Stimulated activated CD4-positive, alpha-beta T cell treated with anti-CD3 and anti-CD28 coated beads, Interleukin-2, amount 100 ng/mL, for 48 hours (primary cell): ENCODE measurements at places on chromosomes 7 and 10.

DNA sequence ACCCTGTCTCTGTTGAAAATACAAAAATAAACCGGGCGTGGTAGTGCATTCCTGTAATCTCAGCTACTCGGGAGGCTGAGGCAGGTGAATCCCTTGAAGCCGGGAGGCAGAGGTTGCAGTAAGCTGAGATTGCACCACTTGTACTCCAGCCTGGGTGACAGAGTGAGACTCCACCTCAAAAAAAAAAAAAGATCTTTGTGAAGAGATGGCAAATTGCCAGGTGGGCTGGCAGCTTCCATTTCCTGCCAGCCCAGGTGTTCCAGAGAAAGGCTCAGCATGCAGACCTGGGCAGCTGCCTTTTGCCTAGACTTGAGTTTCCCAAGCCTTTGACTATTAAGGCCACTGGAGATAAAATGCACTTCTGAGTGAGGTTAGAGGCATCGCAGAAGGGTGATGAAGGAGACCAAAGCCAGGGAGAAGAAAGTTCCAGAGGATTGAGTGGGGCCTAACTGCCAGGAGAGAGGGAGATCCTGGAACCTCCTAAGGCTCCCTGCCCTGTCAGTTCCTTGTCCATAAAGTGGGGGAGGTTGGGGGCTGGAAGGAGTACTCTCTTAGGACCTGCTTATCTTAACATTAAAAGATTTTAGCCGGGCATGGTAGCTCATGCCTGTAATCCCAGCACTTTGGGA is 10.0 kb upstream of the DDIT4 start:
- no peak for DNase-seq

- DNase-seq, result no peak
Measured at GRCh38 chr10:126969310-126969709, 64.1 kb downstream of the DOCK1 start.

GRCh38 chr10:37865957-37866803 is 8.8 kb upstream of the ZNF248 start:
- DNase-seq, result no peak

DNA sequence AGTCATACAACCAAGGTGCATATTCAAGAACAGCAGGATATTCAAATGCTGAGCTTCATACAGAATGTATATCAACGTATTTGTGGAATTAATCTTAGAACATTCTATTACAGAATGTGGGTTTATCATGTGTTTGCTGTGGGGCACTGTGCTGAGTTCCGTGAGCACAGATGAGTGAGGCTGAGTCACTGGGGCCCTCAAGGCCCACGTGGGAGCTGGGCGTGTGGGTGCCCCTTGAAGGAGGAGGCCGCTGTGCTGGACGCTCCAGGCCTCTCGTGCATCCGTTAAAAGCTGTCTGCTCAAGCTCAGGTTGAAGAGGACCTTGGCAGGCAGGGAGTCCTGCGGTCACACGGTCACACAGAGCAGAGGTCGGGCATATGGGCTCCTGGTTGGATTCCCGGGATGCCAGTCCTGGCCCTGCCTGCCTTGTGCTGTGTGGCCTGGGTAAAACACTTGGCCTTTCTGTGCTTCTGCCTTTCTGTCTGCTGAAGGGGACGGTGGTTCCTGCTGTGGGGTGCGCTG is 70.1 kb downstream of the GLRX3 start:
- DNase-seq, result no peak

- DNase-seq, result no peak
Measured at GRCh38 chr7:4151926-4152549, 530.1 kb upstream of the FOXK1 start.

GRCh38 chr7:146701166-146701565 is 584.6 kb downstream of the CNTNAP2 start:
- DNase-seq, result no peak

GRCh38 chr7:596071-596818 is 76.6 kb upstream of the PDGFA start:
- DNase-seq, result no peak

DNA sequence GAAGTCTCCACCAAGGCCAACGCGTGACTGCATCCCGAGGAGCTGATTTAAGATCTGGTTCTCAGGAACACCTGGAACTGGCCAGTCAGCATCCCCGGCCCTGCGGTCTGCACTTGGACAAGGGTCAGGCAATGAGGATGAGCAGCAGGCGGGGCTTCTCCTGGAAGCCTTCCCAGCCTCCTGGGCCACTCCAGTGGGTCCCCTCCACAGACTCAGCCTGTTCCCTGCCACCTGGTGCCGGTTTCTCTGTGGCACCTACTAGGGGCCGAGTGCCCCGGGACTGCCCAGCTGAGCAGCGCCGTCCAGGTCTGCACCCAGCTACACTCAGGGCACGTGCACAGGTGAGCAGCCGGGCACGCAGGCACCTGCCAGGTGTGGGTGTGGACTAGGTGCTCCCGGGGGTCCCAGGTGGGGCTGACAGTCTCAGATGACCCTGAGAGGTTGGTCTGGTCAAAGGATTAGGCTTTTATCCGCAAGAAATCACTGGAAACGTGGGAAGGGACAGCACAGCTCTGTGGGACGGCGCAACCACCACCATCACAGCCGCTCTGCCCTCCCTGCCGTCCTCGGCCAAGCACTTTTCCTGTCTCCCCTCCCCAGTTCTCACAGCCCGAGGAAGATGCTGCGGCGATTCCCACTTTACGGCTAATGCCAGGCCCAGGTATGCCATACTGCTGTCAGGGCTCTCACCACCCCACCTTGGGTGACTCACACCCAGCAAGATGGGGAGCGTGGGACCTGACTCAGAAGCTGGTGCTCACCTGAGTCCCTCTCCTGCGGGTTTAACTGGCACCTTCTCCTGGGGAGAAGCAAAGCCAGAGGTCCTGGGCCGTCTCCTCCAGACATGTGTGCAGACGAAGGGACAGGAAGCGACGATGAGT is 166.0 kb downstream of the RNF216 start:
- DNase-seq, result no peak

DNA sequence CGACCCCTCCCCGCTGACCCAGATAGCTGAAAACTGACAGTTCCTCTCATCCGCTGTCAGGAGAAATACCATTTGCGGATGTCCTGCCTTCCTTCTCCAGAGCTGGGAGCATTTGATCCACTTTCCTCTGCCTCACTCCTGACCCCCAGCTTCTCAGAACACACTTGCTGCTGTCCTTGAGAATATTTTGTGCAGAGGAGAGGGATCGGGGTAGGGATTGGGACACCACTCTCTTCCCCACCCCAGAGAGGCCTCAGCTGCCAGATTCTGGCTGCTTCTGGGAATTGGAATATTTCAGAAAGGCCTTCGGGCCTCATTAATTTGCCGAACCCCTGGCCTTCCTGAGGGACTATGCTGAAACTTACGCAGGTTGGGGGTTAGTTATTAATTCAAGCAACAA is 97.0 kb downstream of the C10orf105 start:
- DNase-seq, result no peak

DNA sequence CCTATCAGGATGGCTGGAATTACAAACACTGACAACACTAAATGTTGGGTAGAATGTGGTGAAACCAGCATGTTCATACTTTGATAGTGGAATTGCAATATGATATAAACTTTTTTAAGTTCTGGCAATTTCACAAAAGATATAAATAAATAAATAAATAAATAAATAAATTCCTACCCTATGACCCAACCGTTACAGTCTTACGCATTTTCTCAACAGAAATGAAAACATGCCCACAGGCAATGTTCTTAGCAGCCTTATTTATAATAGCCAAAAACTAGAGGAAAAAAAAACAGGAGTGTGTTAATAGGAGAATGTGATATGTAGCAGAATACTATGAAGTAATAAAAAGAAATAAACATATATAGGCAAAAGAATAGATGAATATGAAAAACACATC is 318.9 kb downstream of the IPMK start:
- no peak for DNase-seq

DNA sequence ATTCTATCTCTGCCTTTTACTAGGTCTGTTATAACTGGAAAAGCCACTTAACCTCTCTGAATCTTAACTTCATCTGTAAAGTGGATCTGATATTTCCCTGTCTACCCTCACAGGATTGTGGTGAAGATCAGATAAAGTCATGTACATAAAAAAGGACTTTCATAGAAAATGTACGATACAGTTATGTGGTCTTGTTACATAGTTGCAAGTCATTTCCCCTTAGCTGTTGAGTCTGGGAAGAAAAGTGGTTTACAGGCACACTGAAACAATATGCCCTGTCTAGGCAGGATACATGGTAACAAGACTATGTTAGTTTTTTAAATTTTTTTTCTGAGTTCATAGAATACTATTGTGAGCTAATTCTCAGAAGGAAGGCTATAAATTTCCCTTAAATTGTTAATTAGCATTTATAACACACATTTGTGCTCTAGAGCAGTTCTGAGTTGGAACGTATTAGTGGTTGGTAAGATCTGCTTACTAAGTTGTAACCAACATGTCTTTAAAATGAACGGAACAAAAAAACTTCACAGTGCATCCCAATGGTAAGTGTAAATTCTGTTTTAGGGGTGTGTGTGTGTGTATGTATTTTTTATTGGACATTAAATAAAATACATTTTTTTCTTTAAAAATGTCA is 7.1 kb upstream of the GSTO1 start:
- no peak for DNase-seq

- no peak for DNase-seq
Measured at GRCh38 chr10:91339729-91340128, 70.4 kb upstream of the HECTD2 start.

GRCh38 chr7:17593819-17594419 is 295.5 kb downstream of the AHR start:
- no peak for DNase-seq

GRCh38 chr7:138208864-138209263 is 132.6 kb downstream of the AKR1D1 start:
- DNase-seq, result no peak
